Liver (tissue), 10 donors: ENCODE measurements at places on chromosomes 5 and 9.

DNA sequence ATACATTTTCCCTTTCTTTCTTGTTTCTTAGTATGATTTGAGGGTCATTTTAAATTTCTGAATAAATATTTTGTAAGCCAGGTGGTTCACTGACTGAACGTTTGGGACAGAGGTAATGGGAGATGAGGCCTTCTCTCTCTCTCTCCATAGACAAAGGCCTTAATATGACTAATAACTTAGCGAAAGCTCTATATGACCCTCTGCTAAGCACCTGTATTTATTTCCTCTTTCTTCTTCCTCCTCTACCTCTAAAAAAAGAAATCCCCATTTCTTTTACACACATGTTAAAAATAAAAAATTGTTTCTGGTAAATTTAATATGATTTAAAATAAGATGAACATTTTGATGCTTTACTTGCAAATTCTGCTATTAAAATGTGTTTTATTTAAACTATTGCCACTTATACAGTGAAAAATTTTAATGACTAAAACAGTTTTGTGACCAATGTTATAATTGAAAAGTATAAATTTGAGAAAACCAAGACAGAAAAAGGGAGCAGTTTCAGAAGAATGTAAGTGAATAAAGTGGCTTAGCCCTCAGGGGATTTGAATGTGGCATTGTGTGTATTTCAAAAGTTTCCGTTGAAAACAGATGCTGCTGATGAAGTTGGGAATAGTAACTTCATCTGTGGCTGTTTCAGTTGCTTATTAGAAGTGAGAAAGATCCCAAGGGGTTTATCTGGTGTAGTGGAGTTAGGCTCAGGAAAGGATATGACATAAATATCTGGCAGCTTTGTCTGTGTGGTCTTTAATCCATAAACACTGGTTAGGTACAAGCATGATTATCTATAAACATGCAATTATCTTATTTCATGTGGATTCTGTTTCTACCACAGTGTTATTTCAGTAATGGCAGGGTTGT is 128.6 kb upstream of the GRHPR start:
- DNase-seq = no peak

GRCh38 chr5:163303718-163304117 is 133.7 kb upstream of the CCNG1 start:
- DNase-seq = no peak

DNA sequence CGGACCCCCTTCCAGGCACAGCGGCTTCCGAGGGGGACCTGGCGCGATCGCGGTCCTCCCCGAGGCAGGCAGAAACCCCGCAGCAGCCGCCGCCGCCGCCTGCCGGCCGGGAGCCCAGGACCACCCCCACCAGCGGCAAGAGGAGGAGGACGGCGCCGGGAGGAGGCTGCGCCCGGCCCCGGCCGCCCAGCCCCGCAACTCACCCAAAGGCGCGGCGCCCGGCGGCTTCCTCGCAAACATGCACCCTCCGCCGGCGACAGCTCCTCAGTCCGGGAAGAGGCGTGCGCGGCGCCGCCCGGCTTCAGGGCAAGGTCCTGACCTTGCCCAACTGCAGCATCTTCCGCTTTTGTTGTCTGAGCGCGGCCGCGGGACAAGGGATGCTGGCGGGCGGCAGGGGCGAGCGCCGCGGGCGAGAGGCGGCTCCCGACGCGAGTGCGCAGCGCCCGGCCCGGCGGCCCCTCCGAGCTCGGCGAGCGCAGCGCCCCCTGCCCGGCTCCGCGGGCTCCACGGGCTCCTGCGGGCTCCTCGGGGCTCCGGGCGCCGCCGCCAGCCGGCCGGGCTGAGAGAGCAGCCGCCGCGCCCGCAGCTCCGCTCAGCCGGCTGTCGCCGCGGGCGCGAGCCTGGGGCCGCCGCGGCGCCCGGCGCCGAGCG is 507 bp downstream of the CTNND2 start:
- DNase-seq = no peak

- no peak for DNase-seq
Measured at GRCh38 chr5:14818931-14819790, 52.4 kb downstream of the ANKH start.
